A172 (cell line): ENCODE measurements at places on chromosomes 2 and 18. TPM values are rescaled to one million over a fixed set of nuclear protein-coding genes. Genes with fewer than 3 reads are reported as not detected.

The AKAIN1 gene
- total RNA-seq, result not detected in 2 replicates

The CYRIA gene
- 23.7 and 25.2 TPM in 2 replicates for total RNA-seq

The AGFG1 gene
- total RNA-seq, result 47.0 and 69.9 TPM in 2 replicates

The MFF gene
- 165 and 192 TPM in 2 replicates for total RNA-seq

The INHBB gene
- 0.16 and 0.17 TPM in 2 replicates for total RNA-seq

The PJVK gene
- total RNA-seq, result 0.31 and 0.55 TPM in 2 replicates

The CAPG gene
- 659 and 712 TPM in 2 replicates for total RNA-seq

The HOXD13 gene
- total RNA-seq, result 4.2 and 5.2 TPM in 2 replicates

The ZBTB7C gene
- total RNA-seq, result 1.4 and 3.4 TPM in 2 replicates

The RAB31 gene
- 19.6 and 27.9 TPM in 2 replicates for total RNA-seq

The MERTK gene
- total RNA-seq, result 0.10 and 0.62 TPM in 2 replicates

The GBX2 gene
- total RNA-seq, result 6.2 and 6.4 TPM in 2 replicates

The EVX2 gene
- total RNA-seq, result not detected in 2 replicates

The CNGA3 gene
- total RNA-seq, result not detected in 2 replicates

The STAMBP gene
- total RNA-seq, result 8.0 and 9.4 TPM in 2 replicates

The FOXI3 gene
- not detected in 2 replicates for total RNA-seq

The IL36A gene
- not detected in 2 replicates for total RNA-seq

The OBSL1 gene
- 119 and 130 TPM in 2 replicates for total RNA-seq

The UGT1A8 gene
- total RNA-seq, result not detected in 2 replicates

The IHH gene
- total RNA-seq, result 0.03 TPM in 1 of 2 replicates, not detected in the other

The APCDD1 gene
- total RNA-seq, result not detected in 2 replicates

The GPR35 gene
- 0.17 and 2.7 TPM in 2 replicates for total RNA-seq

The ANO7 gene
- total RNA-seq, result 0.03 and 0.72 TPM in 2 replicates

The GALNT1 gene
- 144 TPM in 2 replicates for total RNA-seq
